ENCODE measurements at places on chromosomes 5 and 9. TPM values are rescaled to one million over a fixed set of nuclear protein-coding genes. Genes with fewer than 3 reads are reported as not detected.

The CDC20B gene
- total RNA-seq, result 0.09 TPM

The ADRA1B gene
- 16.4 TPM for total RNA-seq

The LCN12 gene
- total RNA-seq, result 1.3 TPM

The PCDHB5 gene
- 1.4 TPM for total RNA-seq

The PCDHB11 gene
- total RNA-seq, result 0.11 TPM

The SLC28A3 gene
- not detected for total RNA-seq

The SH2D3C gene
- total RNA-seq, result not detected

The IFNA10 gene
- total RNA-seq, result not detected

The PHF24 gene
- 0.08 TPM for total RNA-seq

The KCNIP1 gene
- total RNA-seq, result not detected

The WDR31 gene
- 1.4 TPM for total RNA-seq

The FGF1 gene
- total RNA-seq, result 0.35 TPM

The PCDHB6 gene
- 0.89 TPM for total RNA-seq

The SPINK4 gene
- total RNA-seq, result not detected

The FOXE1 gene
- total RNA-seq, result 4.0 TPM

The PCDHGB3 gene
- 0.22 TPM for total RNA-seq

The C1QTNF3 gene
- not detected for total RNA-seq

The PITX1 gene
- 31.0 TPM for total RNA-seq

The SPARC gene
- 17.0 TPM for total RNA-seq

The PRRC1 gene
- 37.1 TPM for total RNA-seq

The PCDHB12 gene
- not detected for total RNA-seq

The WDR70 gene
- 10.8 TPM for total RNA-seq

The CDKN2B-AS1 gene
- not detected for total RNA-seq

The C8G gene
- total RNA-seq, result 1.6 TPM

The TOMM5 gene
- 331 TPM for total RNA-seq

The IL9 gene
- not detected for total RNA-seq
